Ovary (tissue), 10 donors: ENCODE measurements at places on chromosomes 5 and 9.

DNA sequence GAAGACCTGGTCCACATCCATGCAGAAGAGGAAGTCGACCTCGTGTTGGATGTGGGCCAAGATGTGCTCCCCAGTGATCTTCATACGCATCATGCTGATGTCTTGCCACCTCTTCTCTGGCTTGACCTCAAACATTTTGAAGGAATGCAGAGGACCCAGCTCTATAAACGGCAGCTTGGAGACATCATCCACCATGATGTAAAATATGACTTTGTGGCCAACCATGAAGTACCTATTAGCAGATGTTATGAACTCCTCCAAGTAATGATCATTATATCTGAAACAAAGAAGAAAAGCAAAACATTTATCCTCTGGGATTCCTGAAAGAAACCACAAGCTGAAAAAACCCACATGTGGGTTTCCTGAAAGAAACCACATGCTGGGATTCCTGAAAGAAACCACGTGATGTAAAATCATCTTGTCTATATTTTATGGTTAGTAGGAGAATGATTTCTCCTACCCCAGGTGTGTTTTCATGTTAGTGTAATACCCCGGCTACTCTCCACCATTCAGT is 52.3 kb downstream of the GGTA1 start:
- no peak for DNase-seq

DNA sequence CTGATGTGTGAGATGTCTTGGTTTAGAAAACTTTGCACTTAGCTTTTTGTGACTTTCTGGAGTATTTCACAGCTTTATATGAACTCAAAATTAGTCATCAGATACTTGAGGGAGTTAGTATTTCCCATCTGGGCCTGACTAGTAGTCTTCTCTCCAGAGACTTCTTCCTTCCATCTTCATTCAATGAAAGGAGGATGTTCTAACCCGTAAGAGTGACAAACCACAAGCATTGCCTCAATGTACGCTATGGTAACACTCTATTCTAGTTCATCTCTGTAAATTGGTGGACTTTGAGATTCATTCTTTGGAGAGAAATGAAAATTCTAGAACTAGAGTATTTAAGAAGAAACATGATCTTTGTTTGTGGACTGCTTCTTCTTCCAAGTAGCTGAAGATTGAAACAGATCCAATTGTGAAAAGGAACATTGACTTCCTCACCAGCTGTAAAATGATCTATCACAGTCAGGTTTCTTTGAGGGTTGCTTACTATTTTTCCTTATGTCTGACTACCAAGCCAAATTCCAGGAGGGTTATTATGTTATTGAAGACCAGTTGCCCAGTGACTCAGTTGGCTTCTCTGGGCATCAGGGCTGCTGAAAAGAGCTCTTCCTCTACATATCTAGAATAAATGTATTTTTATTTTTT is 157.6 kb downstream of the SLC12A2 start:
- DNase-seq = no peak

- no peak for DNase-seq
Measured at GRCh38 chr9:3969590-3970260, 330.1 kb downstream of the GLIS3 start.

GRCh38 chr5:180540050-180540694 is 46.0 kb downstream of the CNOT6 start:
- DNase-seq = no peak

DNA sequence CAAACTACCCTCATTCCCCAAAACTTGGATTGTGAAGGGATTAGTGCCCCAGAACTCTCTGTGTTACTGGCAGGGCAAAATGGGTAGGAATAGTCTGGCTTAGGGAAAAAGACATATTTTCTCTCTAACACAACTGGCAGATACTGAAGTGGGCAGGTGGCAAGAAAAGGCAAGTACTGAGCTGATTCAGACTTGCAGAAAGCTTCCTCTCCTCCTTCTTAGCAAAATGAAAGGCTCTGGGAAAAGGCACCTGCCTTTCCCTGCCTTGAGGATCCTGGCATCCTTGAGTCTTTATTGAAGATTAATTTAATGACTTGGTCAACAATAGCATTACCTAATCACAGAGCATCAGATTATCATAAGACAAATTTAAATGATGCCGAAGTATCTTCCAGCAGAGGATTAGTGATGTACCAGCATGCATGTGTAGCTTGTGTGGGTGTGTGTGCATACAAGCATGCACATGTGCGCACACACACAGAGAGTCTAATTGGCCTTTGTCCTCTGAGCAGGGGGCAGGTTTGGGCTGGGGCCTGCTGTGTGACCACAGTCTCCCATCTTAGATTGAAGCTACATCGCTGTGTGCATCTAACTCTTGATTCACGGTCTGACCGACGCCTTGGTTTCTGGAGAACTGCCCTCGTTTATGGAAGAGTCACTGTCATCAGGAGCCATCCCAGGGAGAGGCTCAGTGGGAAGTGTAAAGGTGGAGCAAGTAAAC is 294.8 kb downstream of the AOPEP start:
- no peak for DNase-seq

- DNase-seq = no peak
Measured at GRCh38 chr9:22158271-22158670, 149.2 kb upstream of the CDKN2B start.

DNA sequence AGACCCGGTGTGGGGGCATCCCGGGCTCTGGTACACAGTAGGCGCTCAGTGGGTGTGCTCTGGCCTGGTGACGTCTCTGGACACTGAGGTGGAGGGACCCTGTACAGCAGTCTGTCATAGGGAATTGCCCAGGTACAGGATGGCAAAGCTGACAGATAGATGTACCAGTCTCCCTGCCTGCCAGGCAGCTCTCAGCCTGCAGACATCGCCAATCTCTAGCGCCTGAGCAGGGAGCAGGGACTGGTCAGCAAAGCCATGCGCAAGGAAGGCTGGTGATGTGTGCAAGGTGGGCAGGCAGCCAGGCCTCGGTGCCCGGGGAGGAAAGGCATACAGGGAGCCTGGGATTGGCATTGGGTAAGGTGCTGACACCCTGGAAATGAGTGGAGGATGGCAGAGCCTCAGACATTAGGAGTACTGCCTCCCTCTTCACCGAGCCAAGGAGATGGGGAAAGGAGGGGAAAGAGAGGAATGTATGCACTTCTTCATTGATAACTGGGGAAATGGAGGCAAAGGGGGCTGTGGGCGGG is 33.9 kb upstream of the BRD3 start:
- no peak for DNase-seq

GRCh38 chr5:101390151-101390908 is 487.2 kb upstream of the ST8SIA4 start:
- no peak for DNase-seq

DNA sequence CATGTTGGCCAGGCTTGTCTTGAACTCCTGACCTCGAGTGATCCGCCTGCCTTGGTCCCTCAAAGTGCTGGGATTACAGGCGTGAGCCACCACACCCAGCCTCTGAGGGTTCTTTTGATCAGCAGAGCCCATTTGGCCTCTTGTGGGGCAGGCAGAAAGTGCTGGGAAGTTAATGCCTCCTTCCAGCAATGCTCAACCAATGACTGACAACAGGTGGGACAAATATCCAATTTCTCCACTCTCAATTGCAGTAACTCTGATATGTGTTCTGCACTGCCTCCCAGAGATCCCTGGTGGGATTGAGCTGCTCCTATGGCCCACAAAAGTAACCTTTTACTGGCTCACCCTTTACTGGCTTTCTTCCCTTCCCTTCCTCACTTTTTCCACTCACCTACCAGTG is 79.9 kb upstream of the APC start:
- no peak for DNase-seq

DNA sequence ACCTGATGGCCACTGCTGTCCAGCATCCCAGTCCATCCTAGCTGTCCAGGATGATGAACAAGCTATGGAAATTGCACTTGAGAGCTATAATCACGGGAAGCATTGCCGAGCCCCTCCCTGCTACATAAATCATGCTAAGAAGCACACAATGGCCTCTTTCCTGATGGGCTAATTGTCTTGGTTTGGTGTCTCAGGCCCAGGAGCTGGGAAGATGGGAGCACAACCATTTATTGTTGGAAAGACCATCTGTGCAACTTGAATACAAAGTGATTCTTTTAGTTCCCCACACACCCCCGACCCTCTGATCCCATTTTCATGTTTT is 80.4 kb downstream of the RGS3 start:
- no peak for DNase-seq

DNA sequence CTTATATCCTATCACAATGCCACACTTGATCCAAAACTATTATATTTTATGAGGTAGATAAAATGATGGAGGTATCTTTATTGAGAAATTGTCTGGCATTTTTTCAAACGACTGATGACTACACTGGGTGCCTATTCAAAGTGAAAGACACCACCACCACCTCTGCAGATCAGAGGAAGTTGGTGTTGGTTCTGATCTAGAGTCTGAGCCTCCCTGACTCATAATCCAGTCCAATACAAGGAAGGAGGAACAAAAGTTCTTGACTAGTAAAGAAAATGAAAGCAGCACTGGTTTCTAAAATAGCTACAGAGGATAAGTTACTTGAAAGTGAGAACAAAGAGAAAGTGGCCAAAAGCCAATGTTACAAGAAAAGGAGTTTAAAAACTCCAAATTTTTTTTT is 139.9 kb downstream of the RFX3 start:
- no peak for DNase-seq

DNA sequence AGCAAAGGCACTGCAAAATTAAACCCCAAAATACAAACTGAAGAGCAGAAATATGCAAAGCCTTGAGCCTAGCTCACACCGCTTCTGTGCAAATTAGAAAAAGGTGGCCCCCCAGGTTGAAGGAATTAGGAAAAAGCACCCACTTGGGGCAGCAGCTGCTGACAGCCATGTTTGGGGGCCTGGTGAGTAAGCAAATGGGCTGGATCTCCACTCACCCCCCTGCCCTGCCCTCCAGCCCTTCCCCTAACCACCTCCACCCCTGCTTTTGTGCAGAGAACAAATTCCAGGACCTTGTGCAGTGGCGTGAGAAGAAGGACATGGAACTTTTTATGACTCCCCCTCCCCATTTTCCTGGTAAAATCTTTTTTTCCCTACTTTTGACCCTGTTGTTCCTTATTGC is 92.0 kb upstream of the DNAH5 start:
- no peak for DNase-seq

DNA sequence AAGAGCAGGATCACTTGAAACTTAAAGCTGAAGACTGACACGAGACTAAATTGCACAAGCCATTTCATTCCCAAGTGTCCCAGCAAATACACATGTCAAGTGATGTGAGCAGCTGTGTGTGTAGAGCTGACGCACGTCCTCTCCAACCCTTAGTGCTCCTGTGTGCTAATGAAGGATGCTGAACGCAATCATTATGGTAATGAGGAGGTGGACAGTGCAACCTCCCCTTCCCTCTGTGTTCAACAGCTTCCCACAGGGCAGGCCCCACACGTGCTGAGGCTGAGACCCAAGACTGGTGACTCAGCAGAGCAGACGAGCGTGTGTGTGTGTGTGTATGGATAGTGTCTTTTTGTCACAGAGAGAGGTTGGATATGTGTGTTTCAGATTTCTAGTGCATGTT is 702.1 kb downstream of the SEMA5A start:
- DNase-seq = no peak

DNA sequence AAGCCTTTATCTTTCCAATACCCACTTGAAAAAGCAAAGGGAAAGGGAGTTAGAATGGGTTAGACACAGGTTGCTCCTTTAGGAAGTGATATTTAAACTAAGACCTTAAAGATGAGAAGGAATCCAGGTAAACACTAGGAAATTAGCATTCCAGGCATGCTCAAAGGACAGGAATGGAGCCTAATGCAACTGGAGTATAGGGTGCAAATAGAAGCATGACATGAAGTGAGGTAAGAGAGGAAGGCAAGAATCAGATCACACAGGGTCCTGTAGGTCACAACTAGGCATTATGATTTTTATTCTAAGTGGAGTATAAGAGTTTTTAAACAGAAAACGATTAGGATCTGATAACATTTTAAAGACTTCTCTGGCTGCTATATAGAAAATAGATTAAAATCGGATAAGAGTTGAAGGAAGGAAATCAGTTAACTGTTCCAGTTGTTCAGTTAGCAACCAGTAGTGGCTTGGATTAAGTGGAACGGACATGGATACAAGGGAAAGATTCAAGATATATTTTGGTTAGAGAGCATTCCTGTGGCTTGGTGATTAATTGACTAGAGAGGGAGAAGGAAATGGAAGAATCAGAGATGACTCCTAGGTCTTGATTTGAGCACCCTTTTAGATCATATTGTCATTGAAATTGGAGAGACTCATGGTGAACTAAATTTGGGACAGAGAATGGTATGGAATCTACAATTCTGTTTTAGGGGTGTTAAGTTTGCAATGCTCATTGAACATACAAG is 95.9 kb downstream of the FBXO4 start:
- no peak for DNase-seq

GRCh38 chr5:15069407-15069905 is 197.9 kb upstream of the ANKH start:
- DNase-seq = no peak

DNA sequence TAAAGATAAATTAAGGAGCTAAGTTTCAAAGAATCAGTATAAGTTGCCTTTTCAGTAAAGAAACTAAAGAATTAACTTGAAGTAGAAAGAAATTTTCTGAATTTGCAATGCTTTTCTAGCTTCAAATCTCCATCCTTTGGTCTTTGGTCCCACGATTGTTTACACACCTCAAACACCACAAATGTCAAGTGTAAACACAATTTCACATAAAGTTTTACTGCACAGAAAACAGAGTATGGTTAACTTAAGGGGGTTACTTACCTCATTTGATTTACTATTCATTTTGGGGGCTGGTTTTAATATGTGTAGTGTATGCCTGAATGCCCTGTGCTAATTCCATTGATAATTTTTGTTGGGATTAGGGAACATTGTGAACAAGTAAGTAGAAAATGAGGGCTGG is 4.1 kb downstream of the CDO1 start:
- DNase-seq = no peak

- no peak for DNase-seq
Measured at GRCh38 chr5:57653636-57654290, 171.2 kb upstream of the ACTBL2 start.

DNA sequence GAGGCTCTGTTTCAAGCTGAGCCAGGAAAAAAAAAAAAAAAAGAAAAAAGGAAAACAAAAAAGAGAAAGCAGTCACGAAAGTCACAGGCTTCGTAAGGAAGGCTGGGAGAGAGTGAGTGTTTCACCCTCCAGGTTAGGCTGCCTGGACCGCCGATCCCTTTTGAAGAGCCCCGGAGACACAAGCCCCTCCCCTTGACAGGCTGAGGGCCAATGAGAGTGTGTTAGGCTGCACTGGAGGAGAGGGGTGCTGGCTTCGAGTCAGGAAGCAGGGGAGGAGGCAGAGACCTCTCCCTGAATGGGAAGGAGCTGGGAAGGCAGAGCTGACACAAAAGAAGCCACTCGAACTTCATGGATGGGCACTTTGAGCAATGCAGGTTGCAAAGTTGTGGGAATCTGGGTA is at the start of gene NMUR2:
NMUR2 (minus strand) TSS at position 135 of the 400 bp plus-strand sequence. CDS start 166 bp downstream, outside the sequence.
- no peak for DNase-seq

DNA sequence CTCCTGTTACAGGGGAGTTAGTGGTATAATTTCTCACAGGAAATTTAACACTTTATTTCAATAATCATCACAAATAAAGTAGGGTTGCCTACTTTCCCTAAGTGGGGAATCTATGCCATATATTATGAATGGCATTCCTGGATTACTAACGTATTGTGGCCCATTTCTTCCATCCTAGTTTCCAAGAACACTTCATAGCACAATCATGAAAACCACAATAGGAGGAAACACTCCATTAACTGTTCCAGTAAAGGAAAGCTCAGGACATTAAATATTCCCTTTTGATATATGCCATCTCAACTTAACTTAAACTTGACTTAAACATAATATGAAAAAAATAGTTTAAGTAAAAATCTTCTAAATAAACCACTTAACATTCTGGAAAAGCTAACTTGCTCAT is 2.1 kb downstream of the CPLANE1 start:
- no peak for DNase-seq

GRCh38 chr5:136016945-136017530 is 11.8 kb upstream of the TGFBI start:
- no peak for DNase-seq

GRCh38 chr5:103951776-103952175 is 389.2 kb upstream of the NUDT12 start:
- no peak for DNase-seq
